ENCODE measurements at places on chromosomes 16 and 17. TPM values are rescaled to one million over a fixed set of nuclear protein-coding genes. Genes with fewer than 3 reads are reported as not detected.

The TMIGD1 gene
- not detected for total RNA-seq

The CHST5 gene
- 0.22 TPM for total RNA-seq

The EFCAB13 gene
- total RNA-seq = 6.9 TPM

The G6PC3 gene
- total RNA-seq = 16.1 TPM

The XAF1 gene
- 8.3 TPM for total RNA-seq

The KRT15 gene
- total RNA-seq = 0.31 TPM

The CHST4 gene
- 0.04 TPM for total RNA-seq

The SGF29 gene
- 20.3 TPM for total RNA-seq

The IGF2BP1 gene
- 9.4 TPM for total RNA-seq

The SLC35G6 gene
- not detected for total RNA-seq

The KRTAP16-1 gene
- not detected for total RNA-seq

The VMO1 gene
- total RNA-seq = 8.2 TPM

The CPHXL2 gene
- total RNA-seq = not detected

The KRT28 gene
- not detected for total RNA-seq

The TMEM220 gene
- total RNA-seq = 6.5 TPM

The FKBP10 gene
- 141 TPM for total RNA-seq

The HOXB4 gene
- 1.3 TPM for total RNA-seq

The TBC1D26 gene
- total RNA-seq = 0.31 TPM

The GOSR2 gene
- total RNA-seq = 27.4 TPM
